A375 (cell line): ENCODE measurements at places on chromosomes 4 and X. TPM values are rescaled to one million over a fixed set of nuclear protein-coding genes. Genes with fewer than 3 reads are reported as not detected.

ZFYVE28 gene
- 3.6 and 5.0 TPM in 2 replicates for total RNA-seq

GUCY1A1 gene
- total RNA-seq, result 0.34 TPM in 1 of 2 replicates, not detected in the other

FRMD7 gene
- 0.11 TPM in 1 of 2 replicates, not detected in the other for total RNA-seq

GAGE12J gene
- total RNA-seq, result 0.57 and 12.5 TPM in 2 replicates

ASB12 gene
- not detected in 2 replicates for total RNA-seq

PCDH19 gene
- under 0.01 TPM in 1 of 2 replicates, not detected in the other for total RNA-seq

MFAP3L gene
- 1.1 and 1.2 TPM in 2 replicates for total RNA-seq

HS3ST1 gene
- 0.96 and 8.9 TPM in 2 replicates for total RNA-seq

FOXP3 gene
- total RNA-seq, result not detected in 2 replicates
